ENCODE measurements at places on chromosomes 13 and 19.

DNA sequence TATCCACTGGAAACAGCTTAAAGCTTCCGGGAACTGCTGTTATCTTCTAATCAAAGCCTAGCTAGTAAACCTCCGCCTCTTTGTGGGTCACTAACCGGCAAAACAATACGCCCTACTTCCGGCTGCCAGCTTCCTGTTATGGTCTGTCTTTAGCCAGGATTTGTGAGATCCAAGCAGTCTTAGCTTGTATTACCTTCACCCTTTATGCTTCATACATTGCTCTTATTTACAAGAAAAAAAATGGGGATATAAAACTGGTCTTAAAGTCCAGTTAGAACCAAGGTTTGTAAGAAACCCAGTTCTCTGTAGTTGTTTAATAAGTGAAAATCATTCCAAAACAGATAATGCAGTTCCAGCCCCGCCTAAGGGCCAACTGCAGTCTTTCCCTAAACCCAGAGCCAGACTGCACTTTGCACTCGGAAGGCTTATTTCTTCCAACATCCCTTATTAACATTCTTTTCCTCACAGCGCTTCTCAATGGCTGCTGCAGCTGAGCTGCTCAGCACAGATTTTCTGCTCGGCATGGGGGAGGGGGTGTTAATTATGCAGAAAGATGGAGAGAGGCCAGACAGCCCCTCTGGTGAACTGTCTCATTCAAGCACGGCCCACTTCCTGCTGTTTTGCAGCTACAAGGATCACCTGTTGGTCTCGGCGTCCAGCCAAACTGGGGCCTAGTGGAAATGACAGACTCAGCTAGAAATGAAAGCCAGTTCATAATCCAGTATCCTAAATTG is 368.4 kb downstream of the KLF12 start:
- peak; percentile 66 for DNase-seq

DNA sequence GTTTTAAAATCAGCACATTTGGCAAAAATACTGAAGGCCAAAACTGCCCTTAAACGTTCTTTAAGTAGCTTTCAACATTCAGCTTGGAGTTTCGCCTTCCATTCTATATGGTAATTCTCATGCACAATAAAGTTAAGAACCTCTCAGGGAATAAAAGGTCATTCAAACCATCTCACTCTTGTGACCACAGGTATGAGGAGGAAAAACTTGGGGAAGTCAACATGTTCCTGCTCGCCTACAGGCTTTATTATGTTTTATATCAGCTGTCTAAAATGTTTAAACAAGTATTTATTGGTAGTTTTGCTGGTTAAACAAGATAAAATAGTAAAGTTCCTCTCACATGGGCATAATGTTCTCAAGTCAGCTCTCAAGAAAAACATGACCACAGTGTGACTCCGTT is 19.9 kb upstream of the TM9SF2 start:
- DNase-seq = no peak

DNA sequence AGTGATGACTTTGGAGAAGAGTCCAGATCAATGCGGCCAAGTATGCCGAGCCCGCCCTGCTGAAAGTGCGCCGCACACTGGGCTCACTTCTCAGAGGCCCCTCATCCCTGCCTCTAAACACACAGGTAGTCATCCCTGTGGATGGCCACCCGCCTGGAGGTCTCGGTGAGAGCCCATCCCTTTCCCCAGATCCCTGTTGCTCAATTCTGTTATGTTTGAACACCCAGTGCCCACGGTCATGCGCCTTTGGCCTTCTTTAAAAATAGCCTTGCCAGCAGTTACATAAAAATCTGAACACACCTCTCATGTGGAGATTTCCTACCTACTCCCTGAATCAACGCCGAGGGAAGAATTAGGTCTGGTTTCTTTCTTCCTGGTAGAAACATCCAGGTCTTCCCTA is 11.9 kb downstream of the ELAVL1 start:
- DNase-seq = no peak

DNA sequence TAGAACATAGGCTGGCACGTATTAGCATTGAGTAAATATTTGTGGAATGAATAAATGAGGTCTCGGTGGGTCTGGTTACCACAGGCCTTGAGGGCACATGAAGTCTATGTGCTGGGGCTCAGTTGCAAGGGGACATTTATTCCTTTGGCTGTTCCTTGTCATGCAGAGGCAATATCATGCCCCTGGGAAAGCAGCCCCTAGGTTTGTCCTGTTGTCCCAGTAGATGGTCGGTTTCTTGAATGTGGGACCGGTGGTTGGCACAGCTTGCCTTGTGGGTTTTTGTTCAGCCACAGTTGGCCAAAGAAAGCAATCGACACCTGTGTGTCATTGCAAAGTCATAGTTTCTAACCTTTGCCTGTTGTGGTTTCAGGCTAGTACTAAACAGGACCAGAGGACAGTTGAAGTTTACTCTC is 24.7 kb upstream of the GPR183 start:
- DNase-seq = no peak

DNA sequence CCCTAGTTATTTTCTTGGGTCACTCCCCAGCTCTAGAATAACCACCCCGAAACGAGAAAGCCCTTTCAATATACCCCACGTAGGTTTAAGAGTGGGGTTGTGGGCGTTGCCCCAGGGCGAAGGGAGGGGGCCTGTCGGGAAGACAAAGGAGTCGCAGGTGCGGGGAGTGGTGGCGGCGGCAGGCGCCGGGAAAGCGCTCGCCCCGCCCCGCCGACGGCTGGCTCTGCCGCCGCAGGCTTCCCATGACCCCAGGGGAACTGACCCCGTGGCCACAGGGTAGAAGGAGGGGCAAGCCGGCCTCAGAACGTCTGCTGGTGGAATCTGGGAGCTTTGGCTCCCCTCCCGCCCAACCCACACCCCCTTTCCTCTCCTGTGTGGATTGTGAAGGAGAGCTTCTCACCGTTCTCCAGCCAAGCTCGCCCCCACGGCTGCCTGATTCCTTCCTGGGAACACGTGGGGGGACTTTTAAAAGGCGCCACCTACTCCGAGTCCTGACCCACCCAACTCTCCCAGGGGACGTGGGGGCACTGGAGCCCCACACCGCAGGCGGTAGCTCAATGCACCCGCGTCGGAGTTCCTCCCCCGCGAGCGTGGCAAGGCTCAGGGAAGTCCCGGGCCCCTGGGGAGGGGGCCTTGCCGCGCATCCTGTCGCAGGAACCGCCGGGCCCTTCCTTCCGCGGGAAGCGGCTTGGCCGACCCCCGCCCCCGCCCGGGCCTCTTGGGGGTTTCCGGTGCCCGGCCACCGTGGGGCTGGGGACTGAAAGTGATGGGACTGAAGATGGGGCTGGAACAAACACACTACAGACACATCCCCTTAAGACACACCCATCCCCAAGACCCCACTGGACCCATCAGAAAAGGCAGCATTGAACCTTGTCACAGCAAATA is 5.5 kb downstream of the IER2 start:
- peak; percentile 53 for DNase-seq

DNA sequence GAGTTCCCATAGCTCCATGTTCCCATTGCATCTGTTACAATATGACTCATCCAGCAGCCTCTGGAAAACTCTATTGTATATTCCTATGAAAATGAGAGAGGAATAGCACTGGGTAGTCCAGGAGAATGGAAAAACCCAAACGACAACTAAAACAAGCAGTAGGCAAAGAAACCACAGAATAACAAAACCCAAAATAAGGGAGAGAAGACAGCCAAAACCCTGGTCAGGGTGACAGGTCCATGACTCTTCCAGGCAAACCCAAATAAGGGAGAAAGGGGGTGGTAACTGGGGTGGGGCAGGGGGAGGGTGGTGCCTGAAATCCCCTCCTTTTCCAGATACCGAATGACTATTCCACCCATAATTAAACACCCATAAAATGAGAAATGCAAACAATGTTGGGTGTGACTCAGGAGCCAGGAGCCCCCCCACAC is 4.0 kb upstream of the ZNF8 start:
- DNase-seq = no peak

Data from hematopoietic multipotent progenitor cell treated with erythropoietin and hydrocortisone succinate and interleukin-3 and kit ligand, for 6 days (in vitro differentiated cells).